NCI-H1048 (cell line): ENCODE measurements at places on chromosomes 13 and 19.

GRCh38 chr13:110262508-110263291 lies 44.3 kb downstream of the COL4A1 start:
- no peak for DNase-seq

DNA sequence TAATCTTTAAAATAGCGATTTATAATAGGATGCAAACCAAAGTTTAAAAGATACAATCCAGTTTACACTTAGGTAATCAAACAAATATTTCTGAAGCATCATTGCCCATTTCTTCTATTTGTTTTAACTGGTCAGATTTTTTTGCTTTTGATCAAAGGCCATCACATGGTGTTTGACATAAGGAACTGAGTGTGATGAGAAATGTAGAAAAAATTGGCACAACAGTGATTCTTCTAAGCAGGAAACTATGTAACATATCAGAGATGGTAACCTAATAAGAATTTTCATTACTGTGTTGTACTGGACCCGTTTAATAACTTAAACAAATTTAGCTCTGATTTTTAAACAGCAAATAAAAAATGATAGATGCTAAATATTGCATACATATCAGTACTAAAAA lies 644.7 kb upstream of the KLF12 start:
- no peak for DNase-seq

- no peak for DNase-seq
Measured at GRCh38 chr13:87497426-87497825, 173.7 kb upstream of the SLITRK5 start.

- no peak for DNase-seq
Measured at GRCh38 chr13:20664351-20664750, 39.1 kb upstream of the IL17D start.

GRCh38 chr19:48367855-48368254 lies 3.7 kb downstream of the SYNGR4 start:
- DNase-seq = no peak

GRCh38 chr13:31846961-31847752 lies 107.8 kb downstream of the RXFP2 start:
- DNase-seq = no peak

- no peak for DNase-seq
Measured at GRCh38 chr13:26325876-26326275, 71.9 kb downstream of the CDK8 start.

DNA sequence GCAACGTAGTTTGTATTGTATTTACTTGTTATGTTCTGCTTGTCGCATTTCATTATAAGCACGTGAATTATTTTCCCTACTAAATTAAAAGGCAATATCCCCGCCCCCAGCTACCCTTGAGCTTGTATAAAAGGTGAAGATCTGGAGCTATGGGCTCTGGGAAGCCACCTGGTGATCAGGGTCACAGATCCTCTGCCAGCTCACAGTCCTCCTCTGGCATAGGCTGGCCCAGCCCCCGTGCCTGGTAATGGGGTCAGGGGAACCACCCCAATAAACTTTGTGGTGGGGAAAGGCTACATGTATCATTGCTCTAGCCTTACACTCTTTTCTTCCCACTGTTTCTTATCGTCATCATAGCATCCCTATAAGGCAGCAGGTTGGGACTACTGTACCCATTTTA lies 190.2 kb upstream of the TSHZ3 start:
- no peak for DNase-seq

GRCh38 chr19:48196933-48197665 lies 26.6 kb downstream of the ZSWIM9 start:
- no peak for DNase-seq

DNA sequence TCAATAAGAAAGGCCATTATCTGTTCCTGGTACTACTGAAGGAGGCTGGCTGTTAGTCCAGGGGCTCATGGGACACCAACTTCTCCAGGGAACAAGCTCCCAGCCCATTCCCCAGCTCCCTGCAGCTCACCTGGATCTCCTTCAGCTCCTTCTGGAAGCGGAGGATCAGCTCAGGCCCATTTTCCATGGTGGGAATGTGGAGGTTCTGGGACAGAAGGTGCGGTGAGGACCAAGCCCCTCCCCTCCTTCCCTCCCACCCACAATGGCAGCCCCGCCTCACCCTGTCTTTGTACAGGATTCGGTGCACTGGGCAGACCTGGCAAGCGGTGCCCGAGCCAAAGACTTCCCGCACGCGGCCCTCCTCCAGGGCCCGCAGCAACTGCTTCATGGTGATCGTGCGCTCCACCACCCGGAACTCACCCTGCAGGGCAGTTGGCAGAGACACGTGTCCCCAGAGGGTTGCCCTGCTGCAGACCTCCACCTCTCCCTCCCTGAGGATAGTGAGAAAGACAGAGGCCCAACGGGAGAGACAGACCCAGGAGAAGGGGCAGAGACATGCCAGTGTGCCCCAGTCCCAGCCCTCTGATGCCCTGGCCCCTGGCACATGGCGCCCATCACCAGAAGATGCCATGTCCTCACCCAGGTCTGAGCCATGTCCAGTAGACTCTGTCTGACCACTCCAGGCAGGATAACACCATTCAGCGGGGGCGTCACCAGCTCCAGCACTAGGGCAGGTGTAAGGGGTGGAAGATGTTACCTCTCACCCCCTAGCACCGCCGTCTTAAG lies 14.3 kb downstream of the BCAT2 start:
- no peak for DNase-seq

DNA sequence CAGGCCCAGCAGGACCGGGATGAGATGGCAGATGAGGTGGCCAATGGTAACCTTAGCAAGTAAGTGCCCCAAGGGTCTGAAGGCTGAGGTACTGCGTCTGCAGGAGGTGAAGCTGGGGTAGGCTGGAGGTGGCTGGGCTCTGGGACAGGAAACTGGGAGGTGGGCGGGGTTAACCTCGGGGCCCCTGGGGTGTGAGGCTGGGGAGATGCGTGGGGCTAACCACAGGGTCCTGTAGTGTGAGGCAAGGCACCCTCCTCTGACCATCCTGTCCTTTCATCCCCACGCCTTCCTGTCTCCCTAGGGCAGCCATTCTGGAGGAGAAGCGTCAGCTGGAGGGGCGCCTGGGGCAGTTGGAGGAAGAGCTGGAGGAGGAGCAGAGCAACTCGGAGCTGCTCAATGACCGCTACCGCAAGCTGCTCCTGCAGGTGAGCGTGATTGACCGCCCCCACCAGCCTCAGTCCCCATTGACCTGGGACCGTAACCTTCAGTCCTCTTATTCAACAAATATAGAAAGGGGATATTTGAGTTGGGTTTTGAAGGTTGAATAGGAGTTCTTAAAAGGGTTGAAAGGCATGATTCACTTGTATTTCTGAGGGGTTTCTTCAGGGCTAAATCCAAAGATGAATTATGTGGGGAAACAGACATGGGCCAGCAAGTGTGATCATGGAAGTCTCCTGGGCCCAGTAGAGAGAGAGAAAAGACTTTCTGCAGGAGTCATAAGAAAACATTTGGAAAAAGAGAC lies 35.7 kb downstream of the KCNC3 start:
- DNase-seq = no peak

DNA sequence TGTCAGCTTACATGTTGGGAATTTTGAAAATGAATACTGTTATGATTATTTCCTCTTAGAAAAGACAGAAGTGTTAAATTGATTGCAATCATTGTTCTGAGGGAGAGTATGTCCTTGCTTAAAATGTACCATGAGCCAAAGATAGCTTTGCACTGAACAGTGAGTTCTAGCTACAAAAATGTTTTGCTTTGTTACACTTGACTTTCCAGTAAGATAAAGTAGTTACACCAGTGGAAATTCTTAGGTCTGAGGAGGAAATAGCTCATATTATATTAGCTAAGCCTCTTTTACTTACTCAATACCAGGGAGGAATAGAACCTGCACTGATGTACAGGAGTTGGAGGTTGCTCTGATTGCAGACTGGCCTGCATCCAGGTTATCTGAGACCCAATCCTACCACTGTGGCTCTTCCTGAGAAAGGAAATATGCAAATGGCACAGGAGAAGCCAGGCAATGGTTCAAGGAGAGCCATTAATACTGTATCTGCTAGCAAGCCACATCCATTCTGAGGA lies 53.0 kb upstream of the FBXL3 start:
- no peak for DNase-seq

- DNase-seq = no peak
Measured at GRCh38 chr13:26727633-26728032, 33.0 kb downstream of the GPR12 start.

GRCh38 chr13:36862002-36862685 lies 43.1 kb downstream of the RFXAP start:
- DNase-seq = no peak

DNA sequence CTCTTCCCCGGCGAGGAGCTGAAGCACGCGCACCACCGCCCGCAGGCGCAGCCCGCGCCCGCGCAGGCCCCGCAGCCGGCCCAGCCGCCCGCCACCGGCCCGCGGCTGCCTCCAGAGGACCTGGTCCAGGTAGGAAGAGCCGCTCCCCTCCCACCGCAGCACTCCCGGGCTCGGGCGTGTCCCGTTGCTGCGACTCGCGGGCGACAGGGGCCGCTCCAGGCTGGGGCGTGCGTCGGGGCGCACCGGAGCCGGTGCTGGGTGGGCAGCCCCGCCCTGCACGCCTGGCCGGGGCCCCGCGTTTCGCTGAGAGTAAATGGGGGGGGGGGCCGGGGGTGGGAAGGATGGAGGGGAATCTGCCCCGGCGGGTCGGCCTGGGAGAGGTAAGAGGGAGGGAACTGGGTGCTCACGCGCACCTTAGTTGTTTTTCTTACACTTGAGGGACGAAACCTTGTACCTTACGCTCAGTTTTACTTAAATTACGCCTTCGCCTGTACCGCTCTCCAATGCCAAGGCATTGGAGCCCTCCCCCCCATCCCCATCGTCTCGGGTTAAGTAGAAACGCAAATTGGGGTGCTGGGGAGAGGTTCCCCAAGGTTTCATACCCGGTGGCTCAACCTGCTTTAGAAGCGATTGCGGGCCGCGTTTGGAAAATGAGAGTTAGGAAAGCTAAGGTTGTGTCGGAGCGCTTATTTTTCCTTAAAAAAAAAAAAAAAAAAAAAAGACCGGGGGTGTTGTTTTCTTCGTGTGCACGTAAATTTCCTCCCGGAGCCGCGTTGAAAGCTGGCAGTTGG lies 850 bp downstream of the KLF5 start:
- no peak for DNase-seq

DNA sequence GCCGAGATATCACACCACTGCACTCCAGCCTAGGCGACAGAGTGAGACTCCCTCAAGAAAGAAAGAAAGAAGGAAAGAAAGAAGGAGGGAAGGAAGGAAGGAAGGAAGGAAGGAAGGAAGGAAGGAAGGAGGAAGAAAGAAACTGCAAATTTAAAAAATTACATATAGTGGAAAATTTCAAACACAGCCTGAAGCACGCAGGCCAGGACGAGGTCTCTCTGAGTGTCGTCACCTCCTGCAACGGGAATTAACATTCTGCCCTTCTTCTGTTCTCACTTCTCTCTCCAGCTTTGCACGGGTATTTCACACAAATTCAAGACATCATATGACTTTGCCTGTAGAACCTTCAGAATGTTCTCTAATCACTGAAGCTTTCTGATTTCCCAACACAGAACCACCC lies 108.2 kb downstream of the GNG7 start:
- DNase-seq = no peak

GRCh38 chr13:28792992-28793391 lies 27.1 kb upstream of the MTUS2 start:
- DNase-seq = no peak

GRCh38 chr13:26813321-26813979 lies 52.9 kb upstream of the GPR12 start:
- DNase-seq = no peak

DNA sequence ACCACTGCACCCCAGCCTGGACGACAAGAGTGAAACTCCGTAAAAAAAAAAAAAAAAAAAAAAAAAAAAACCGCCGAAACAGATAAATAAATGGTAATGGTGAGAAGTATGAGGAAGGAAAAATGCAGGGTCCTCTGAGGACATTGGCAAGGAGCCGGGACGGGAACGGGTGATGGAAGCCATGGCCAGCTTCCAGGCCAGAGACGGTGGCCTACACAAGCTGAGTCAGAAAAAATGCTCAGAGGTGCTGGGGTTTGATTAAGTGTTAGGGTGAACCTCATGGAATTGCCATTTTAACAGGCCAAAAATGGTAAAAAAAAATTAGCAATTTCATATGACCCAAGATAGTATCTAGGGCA lies 866 bp upstream of the ZSWIM4 start:
- no peak for DNase-seq
